Activated naive CD4-positive, alpha-beta T cell treated with anti-CD3 and anti-CD28 coated beads, Interleukin-2, amount 50 U/mL, for 72 hours (primary cell): ENCODE measurements at places on chromosomes 13 and 19. TPM values are rescaled to one million over a fixed set of nuclear protein-coding genes. Genes with fewer than 3 reads are reported as not detected.

GRCh38 chr19:37936166-37936565, 29.2 kb downstream of the SIPA1L3 start:
- no peak for DNase-seq

- no peak for DNase-seq
Observed at GRCh38 chr13:31195616-31196015, 4.2 kb upstream of the B3GLCT start.

DNA sequence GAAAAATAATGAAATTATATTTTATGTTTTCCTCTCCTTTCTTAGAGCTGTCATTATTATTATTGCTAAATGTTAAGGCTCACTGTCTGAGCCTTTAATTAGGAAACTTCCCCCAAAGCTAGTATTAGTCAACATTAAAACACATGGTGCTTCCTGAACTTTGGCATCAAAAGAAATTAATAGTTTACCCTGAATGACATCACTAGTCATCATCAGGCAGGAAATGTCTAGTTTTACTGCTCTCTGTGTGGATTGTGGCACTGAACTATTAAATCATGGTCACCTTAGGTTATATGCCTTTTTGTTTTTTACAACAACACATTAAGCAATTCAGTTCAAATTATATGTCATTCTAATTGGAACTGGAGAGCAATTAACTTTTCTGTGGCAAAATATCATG, 595.5 kb downstream of the SLITRK1 start:
- no peak for DNase-seq

- DNase-seq = no peak
Observed at GRCh38 chr13:45349438-45349837, 8.5 kb upstream of the TPT1 start.

DNA sequence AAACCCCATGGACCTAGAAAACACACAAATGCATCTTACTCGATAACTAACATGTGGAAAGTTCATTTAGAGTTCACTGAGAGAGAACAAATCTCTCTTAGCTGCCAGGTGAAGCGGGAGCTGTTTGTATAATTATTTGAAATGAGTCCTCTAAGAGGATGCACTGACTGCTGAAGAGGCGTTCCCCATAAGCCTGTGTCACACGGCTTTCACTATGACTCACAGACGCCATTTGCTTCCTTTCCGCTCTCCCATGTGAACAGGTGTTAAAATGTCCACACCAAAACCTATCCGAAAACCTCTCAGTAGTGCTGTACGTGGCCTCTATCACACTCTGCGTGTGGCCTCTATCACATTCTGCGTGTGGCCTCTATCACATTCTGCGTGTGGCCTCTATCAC, 101.8 kb downstream of the SOX1 start:
- DNase-seq = no peak

ZNF560 gene
- total RNA-seq = not detected

GRCh38 chr19:14494910-14495671, 836 bp downstream of the GIPC1 start:
- DNase-seq = no peak

DNA sequence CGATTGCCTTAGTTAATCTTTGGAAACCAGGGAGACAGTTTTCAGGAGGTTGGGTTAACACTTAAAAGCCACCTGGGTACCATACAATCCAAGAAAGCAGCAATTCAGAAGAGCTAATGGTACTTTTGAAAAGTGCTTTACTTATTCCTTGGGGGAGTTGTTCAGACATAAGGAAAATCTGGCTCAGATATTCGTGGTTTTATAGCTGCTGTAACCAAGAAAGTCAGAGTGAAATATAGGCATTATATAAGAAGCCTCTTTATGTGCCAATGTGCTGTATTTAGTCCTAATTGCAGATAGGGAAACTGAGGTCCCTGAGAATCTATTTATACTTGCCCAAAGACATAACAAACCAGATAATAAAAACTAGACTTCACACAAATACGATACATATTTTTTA, 387.5 kb downstream of the COG6 start:
- DNase-seq = no peak

DNA sequence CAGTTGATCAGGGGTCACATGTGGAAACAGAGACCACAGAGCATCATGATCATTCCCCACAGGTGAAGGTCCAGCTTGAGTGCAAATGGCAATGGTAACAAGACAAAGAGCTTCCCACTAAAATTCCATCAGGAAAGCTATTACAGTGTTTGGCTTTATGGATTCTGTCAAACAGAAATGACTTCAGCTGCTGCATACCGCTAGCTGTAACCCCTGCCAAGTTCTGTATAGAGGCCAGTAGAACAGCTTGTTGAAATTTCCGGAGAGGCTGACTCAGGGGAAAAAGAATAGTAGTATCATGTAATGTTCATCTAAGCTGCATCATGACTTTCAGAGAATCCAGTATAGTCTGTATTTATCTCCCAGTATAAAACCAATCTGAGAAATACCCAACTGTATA, 1704.7 kb downstream of the SLITRK5 start:
- no peak for DNase-seq
